Ascending aorta (tissue), 2 donors: ENCODE measurements at places on chromosomes 4 and X. TPM values are rescaled to one million over a fixed set of nuclear protein-coding genes. Genes with fewer than 3 reads are reported as not detected.

DNA sequence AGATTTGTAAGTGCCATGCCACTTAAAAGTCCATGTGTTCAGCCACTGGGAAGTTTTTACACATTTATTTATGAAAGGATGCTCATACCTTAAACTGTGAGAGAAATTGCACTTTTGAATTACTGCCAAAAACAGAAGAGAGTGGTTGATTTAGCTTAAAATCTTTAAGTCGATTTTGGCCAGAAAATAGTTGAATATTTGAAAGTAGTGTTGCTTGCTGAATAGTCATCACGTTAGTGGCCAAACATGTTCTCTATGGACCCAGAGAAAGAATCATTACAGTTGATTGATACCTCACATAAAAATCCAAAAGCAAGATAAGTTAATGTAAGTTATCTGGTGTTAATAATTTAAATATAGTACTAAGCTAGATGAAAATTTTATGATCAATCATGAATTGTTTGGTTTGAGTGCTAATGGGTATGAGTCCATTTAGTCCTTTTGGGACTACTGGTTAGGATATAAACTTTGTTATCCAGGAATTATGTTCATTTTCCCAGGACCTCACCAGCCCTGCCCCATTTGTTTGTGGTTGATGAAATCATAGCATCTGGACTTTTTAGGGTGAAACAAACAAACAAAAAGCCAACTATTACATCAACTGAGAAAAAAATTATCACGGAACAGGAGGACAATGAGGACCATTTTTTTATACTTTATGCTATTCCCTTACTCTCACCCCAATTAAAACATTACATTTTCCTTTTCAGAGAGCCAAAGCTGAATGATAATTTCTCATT is 6.3 kb downstream of the GIMD1 start:
- no peaks in the 10 kb centered on the region for H3K4me1 ChIP-seq
- no peaks in the 10 kb centered on the region for H3K27me3 ChIP-seq
- H3K36me3 ChIP-seq: no peaks in the 10 kb centered on the region
- no peak overlapping the region for H3K27ac ChIP-seq
- no peak for DNase-seq

DNA sequence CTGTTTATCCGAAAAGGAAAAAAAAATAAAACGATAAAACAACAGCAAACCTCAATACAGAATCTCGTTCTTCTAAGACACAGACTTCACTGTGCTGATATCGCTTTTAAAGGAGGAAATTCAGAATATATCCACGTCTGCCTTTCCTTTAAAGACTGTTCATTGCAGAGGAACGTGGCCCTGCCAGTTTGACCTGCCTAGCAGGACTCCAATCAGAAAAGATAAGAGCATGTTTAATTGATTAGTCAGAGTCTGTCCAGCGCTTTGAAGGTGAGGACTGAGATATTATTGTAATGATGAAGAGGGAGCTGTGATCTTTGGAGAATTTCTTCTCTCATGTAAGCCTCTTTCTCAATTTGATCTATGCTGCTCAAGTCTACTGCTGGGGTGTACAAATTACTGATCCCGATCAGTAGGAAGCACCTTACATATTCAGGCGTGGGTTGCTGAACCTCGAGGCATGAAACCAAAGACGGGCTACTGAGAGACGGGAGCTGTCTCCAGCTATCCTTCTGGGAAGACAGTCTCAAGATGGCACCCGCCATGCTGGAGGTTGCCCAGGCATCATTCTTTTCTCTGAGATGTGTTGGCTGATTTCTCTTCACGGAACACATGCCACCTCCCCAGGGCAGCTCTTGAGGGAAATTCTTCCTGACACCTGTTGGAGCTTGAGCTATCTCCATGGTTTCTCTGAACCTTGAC is 146.1 kb downstream of the SHOX start:
- no peaks in the 10 kb centered on the region for H3K36me3 ChIP-seq
- no peaks in the 10 kb centered on the region for H3K4me1 ChIP-seq
- H3K27me3 ChIP-seq: no peaks in the 10 kb centered on the region
- no peak overlapping the region for H3K4me3 ChIP-seq

GRCh38 chr4:134702374-134702773 is 500.8 kb upstream of the PABPC4L start:
- no peaks in the 10 kb centered on the region for H3K4me1 ChIP-seq
- H3K36me3 ChIP-seq: no peaks in the 10 kb centered on the region
- no peak overlapping the region for H3K4me3 ChIP-seq
- no peak overlapping the region for H3K27ac ChIP-seq
- no peaks in the 10 kb centered on the region for H3K27me3 ChIP-seq

DCAF4L1 gene
- 0.11 TPM for total RNA-seq

MAGEB2 gene
- total RNA-seq: not detected

- H3K4me1 ChIP-seq: no peaks in the 10 kb centered on the region
- no peak overlapping the region for H3K4me3 ChIP-seq
- no peak for DNase-seq
- no peaks in the 10 kb centered on the region for H3K36me3 ChIP-seq
- no peak overlapping the region for H3K27ac ChIP-seq
These were observed 598.4 kb upstream of the FAM241A start for GRCh38 chr4:111546881-111547280.

GRCh38 chr4:152187693-152188092 is 348.2 kb downstream of the FBXW7 start:
- H3K27me3 ChIP-seq: no peaks in the 10 kb centered on the region
- no peaks in the 10 kb centered on the region for H3K36me3 ChIP-seq
- no peaks in the 10 kb centered on the region for H3K4me1 ChIP-seq
- no peak overlapping the region for H3K27ac ChIP-seq
- no peak overlapping the region for H3K4me3 ChIP-seq
- no peak for DNase-seq

DNA sequence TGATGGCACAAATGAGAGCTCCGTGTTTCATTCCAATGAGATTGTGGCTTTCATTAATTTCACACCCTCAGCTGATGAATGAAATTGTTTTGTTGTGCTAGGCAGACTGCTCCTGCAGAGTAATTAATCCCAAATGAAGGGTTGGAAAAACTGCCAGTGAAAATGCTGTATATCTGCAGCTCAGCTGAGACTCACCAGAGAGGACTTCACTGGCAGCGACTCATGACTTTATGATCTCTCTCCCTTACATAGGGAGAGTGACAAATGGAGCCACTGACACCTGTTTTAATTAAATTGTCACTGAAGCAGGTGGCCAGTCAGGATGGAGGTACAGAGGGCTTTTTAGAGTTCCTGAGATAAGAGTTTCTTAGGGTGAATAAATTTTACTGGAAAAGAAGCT is 24.8 kb downstream of the GRXCR1 start:
- no peak overlapping the region for H3K4me3 ChIP-seq
- no peaks in the 10 kb centered on the region for H3K27me3 ChIP-seq
- no peaks in the 10 kb centered on the region for H3K36me3 ChIP-seq
- no peak for DNase-seq
- no peak overlapping the region for H3K27ac ChIP-seq

- no peaks in the 10 kb centered on the region for H3K36me3 ChIP-seq
- H3K4me3 ChIP-seq: no peak overlapping the region
- no peaks in the 10 kb centered on the region for H3K4me1 ChIP-seq
- DNase-seq: no peak
- no peaks in the 10 kb centered on the region for H3K27me3 ChIP-seq
These were observed 166.4 kb upstream of the AFF2 start for GRCh38 chrX:148333989-148334388.

RBM47 gene
- 7.1 TPM for total RNA-seq

GRCh38 chr4:148842843-148843242 is 400.6 kb upstream of the NR3C2 start:
- H3K27ac ChIP-seq: no peak overlapping the region
- no peaks in the 10 kb centered on the region for H3K4me1 ChIP-seq
- no peak overlapping the region for H3K4me3 ChIP-seq

- H3K4me1 ChIP-seq: no peaks in the 10 kb centered on the region
- H3K36me3 ChIP-seq: no peaks in the 10 kb centered on the region
- H3K4me3 ChIP-seq: no peak overlapping the region
- H3K27me3 ChIP-seq: no peaks in the 10 kb centered on the region
- no peak for DNase-seq
These were observed 18.6 kb downstream of the PSAPL1 start for GRCh38 chr4:7415927-7416686.

DNA sequence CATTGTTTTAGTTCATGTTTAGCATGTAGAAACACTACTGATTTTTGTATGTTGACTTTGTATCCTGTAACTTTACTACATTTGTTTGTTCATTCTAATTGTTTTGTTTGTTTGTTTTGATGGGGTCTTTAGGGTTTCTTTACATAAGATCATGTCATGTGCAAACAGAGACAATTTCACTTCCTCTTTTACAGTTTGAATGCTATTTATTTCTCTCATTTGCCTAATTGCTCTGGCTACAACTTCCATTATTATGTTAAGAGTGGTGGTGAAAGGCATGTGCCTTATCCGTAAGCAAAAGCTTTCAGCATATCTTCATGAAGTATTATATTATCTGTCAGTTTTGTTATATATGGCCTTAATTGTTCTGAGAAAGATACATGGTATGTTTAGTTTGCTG is 571.1 kb downstream of the PCDH7 start:
- H3K36me3 ChIP-seq: no peaks in the 10 kb centered on the region
- DNase-seq: no peak
- no peak overlapping the region for H3K27ac ChIP-seq
- no peaks in the 10 kb centered on the region for H3K27me3 ChIP-seq

- H3K36me3 ChIP-seq: no peaks in the 10 kb centered on the region
- DNase-seq: no peak
- H3K27me3 ChIP-seq: no peaks in the 10 kb centered on the region
- H3K4me1 ChIP-seq: no peaks in the 10 kb centered on the region
- no peak overlapping the region for H3K27ac ChIP-seq
- no peak overlapping the region for H3K4me3 ChIP-seq
These were observed 95.9 kb downstream of the WDFY3 start for GRCh38 chr4:84870398-84871163.

DNA sequence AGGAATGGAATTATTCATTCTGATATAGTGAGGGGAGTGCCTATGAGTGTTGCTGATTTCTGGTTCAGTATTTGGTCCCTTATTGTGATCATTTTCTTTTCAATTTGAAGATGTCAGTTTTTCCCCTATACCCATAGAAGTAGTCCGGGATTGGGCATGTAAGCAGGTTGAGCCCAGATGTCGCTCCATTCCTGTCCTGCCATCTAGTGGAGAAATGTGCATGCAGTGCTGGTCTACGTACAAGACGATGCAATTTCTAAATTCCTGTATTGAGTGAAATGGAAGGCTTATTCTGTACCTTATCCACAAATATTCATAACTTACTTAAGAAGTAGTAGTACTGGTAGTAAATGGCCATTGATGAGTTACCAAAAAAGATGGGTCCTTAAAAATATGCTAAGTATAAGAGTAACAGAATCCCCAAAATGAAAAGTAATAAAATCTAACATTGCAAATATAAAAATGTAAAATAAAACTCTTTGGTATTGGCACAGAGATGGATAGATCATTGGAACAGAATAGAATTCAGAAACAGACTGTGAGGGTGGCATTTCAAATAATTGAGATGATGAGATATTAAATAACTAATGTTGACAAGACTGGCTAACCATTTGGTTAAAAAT is 60.9 kb downstream of the UGT8 start:
- DNase-seq: no peak
- H3K36me3 ChIP-seq: no peaks in the 10 kb centered on the region
- no peak overlapping the region for H3K27ac ChIP-seq
- no peak overlapping the region for H3K4me3 ChIP-seq
- no peaks in the 10 kb centered on the region for H3K4me1 ChIP-seq
- no peaks in the 10 kb centered on the region for H3K27me3 ChIP-seq

TLR1 gene
- total RNA-seq: 1.1 TPM

- no peaks in the 10 kb centered on the region for H3K4me1 ChIP-seq
- no peak overlapping the region for H3K27ac ChIP-seq
- H3K27me3 ChIP-seq: no peaks in the 10 kb centered on the region
- no peak for DNase-seq
- H3K36me3 ChIP-seq: no peaks in the 10 kb centered on the region
These were observed 82.9 kb upstream of the EXOC1L start for GRCh38 chr4:55736605-55737183.

DNA sequence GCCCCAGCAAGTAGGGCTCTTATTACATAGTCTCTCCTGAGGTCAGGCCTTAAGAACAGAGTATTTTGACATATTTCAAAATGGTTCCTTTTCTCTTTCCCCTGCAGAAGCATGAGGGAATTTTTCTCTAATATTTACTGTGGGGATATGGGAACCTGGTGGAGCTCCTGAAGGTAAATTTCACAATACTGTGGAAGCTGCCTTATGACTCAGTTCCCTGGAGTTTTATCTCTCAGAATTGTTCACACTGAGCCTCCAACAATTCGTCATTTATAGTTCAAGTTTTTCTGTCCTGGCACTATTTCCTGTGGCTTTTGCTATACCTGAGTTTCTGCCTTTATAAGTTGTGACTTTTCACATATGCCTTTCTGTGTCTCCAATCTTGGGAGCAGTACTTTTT is 607.2 kb upstream of the NDST4 start:
- no peaks in the 10 kb centered on the region for H3K36me3 ChIP-seq
- H3K4me1 ChIP-seq: no peaks in the 10 kb centered on the region
- no peak overlapping the region for H3K4me3 ChIP-seq

ASB5 gene
- total RNA-seq: not detected

SPANXN3 gene
- total RNA-seq: not detected

DNA sequence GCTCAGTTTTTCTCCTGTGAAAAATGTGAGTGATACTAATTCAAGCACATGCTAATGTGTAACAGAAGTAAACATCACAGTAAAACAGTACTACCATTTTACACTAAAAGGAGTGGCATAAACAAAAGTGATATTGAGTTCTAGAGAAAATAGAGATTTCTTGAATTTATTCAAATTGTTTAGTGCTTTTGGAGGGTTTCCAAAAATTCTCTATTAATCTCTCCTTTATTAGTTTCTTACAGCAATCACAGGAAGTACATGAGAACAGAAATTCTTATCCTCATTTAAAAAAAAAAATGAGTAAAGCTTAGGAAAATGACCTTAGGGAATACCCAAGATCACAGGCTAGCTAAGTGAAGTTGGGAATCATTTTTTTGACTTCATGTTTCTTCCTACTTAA is 459.7 kb upstream of the GALNTL6 start:
- no peak overlapping the region for H3K4me3 ChIP-seq
- no peaks in the 10 kb centered on the region for H3K4me1 ChIP-seq
- no peak for DNase-seq
- no peaks in the 10 kb centered on the region for H3K36me3 ChIP-seq
- no peaks in the 10 kb centered on the region for H3K27me3 ChIP-seq

DNA sequence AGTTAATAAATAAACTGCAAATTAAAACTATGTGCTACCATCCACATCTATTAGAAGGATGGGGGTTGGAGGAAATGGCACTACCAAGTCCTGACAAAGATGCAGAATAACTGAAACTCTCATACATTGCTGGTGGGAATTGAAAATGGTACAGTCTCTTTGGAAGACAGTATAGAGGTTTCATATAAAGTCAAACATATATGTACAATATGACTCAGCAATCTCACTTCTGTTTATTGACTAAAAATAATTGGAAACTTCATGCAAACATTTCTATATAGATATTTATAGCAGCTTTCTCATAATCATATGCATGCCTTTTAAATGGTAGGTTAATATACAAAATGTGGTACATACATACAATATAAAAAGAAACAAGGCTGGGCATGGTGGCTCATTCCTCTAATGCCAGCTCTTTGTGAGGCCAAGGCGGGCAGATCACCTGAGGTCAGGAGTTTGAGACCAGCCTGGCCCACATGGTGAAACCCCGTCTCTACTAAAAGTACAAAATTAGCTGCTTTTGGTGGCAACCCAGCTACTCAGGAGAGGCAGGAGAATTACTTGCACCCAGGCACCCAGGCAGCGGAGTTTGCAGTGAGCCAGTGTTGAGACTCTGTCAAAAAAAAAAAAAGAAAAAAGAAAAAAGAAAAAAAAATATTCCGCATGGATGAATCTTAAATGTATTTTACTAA is 225.0 kb upstream of the CXXC4 start:
- no peak overlapping the region for H3K27ac ChIP-seq
- no peaks in the 10 kb centered on the region for H3K36me3 ChIP-seq
- H3K27me3 ChIP-seq: no peaks in the 10 kb centered on the region
- no peak overlapping the region for H3K4me3 ChIP-seq
- no peaks in the 10 kb centered on the region for H3K4me1 ChIP-seq

TMSB15A gene
- not detected for total RNA-seq
